Forelimb muscle (tissue), 1 donor: ENCODE measurements at places on chromosomes 6 and 20.

DNA sequence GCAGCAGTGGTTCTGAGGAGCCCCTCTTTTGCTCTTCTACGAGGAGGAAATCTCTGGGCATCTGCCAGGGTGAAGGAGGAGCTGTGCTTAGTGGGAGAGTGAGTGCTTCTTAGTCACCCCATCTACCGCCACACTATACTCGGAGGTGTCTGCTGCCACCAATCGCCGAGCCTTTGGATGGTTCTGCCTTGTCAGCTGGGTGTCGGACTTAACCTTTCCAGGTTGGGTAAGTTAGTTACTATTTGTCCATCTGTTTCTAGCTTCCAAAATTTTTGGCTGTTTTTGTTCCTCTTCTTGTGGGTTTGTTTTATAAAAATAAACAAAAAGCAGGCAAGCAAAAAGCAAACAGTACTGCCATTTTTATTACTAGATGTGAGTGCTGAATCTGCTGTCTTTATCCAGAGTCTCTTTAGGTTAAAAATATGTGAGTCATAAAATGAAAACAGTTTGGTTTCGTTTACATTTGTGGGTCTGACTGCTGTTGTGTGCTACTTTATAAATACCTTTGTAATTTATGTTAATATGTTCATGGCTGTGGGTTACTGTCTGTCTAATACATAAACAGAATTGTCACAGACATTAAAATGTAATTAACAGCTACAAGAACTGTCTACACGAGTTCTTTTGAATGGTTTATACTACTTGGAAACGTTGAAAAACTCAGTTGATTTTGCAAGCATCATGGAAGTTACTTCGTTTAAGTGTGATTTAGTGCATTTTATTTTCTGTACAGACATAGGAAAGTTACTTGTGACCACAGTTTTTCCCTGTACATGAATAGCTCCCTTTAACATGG lies 89.2 kb downstream of the ARID1B start:
- no peak for DNase-seq

DNA sequence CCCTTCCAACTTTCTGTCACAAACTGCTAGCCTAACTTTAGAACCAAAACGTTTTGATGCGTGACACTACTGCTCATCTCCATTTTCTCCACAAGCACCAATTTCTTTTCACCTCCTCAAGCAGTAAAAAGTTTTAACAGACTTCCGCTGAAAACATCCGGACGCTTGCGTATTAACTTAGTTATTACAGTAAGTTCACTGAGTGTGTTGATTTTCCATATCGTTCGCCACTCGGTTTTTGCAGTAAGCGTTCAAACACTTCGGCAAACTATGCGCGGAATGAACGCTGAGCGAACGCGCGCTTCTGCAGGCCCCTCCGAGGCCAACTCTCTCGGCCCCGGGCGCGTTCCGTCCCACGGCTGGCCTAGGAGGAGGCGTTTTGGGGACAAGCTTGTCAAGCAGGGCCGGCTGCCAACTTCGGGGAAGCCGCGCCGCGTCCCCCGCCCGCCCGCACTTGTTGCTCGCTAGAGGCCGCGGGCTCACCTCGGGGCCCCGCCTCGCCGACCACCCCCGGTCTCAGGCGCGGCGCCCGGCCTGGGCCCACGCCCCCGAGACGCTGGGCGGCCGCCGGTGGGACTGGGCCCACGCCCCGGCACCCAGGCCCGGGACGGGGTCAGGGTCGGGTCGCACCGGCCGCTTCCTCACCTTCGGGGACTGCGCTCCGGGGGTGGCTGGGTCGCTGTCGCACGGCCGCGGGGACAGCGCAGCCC lies 945 bp downstream of the PHF10 start:
- DNase-seq, result no peak

DNA sequence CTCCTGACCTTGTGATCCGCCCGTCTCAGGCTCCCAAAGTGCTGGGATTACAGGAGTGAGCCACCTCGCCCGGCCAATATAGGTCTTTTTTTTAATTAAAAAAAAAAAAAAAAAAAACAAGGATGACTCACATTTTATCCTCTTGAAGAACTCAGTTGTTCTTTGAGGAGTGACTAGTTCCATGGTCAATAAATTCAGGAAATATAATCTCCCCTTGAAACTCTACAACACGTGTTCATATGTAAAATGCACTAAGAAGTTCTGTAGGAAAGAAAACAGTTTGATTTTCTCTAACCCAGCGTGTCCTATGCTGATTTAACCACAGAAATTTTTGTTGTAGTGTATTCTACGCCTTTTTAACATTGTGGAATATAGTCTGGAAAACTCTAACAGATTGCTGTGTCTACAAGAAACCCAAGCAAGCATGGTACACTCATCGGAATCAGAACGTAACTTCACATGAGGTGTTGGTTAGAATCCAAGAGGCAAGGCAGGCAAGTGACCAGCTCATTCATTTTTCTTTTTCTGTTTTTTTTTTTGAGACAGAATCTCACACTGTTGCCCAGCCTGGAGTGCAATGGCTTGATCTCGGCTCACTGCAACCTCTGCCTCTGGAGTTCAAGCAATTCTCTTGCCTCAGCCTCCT lies 79.0 kb upstream of the ZNF217 start:
- no peak for DNase-seq

DNA sequence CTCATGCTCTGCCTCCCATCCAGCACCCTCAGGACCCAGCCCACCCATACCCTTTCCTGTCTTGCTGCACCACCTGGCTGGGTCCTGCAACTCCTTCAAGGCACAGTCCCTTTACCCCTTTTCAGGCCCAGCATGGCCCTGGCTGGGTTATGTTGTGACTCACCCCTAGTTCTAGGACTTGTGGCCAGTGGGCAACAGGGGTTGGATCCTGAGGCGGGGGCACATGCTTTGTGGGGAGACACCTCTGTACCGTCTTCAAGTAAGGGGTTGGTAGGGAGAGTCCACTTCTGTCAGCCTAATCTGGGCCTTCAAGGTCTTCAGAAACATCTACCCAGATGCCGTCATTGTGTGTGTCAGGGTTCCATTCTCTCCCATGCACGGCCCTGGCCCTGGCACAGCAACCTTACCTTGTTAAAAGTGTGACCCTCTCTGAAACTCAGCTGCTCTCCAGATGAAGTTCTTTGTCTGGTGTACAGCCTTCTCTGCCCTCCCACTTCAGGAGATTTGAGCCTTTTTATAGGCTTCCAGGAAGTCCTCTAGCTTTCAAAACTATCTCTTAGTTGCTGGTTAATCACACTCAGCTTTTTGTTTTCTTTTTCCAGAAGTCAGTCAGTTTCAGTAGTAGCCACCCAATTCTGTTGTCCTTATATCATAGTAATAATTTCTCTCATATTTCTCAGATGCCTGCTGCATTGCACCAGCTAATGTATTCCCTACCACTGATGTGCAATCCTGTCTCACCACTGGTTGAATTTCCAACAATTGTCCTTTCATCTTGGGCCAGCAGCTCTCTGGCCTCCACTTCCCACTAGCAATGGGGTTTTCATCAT lies 107.3 kb downstream of the NRN1 start:
- no peak for DNase-seq

DNA sequence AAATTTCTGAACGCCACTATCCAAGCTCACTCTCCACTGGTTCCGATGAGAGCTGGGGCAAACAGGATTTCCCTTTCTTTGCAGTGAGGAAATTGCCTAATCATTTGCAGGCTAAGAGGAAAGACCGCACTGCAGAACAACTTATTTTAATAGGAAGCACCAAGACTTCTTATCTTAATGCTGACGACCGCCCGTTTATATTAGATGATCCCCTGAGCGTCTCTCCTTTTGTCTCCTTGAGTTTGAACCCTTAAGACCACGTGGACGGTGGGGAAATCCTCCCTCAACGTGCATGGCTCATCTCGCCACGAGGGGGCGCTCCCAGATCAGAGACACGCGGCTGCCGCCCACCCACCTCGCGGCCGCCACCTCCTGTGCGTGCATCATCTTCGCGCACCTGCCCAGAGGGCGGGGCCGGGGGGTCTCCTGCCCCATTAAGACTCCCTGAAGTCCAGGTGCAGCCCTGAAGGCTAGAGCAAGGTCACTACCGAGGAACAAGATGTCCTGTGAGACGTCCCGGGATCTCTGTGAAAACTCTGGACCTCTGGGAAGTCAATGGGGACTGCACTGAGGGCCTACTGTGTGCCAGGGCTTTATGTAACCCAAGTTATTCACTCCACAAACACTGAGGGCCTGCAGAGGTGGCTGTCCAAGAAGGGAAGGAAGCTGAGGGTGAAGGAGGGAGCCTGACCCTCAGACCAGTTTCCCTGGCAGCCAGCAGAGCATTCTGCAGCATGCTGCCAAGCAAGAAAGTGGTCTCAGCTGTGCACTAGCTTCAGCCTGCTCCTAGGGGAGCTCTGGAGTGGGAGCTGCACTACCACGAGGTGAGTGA lies 28.1 kb downstream of the PDYN start:
- DNase-seq, result no peak

DNA sequence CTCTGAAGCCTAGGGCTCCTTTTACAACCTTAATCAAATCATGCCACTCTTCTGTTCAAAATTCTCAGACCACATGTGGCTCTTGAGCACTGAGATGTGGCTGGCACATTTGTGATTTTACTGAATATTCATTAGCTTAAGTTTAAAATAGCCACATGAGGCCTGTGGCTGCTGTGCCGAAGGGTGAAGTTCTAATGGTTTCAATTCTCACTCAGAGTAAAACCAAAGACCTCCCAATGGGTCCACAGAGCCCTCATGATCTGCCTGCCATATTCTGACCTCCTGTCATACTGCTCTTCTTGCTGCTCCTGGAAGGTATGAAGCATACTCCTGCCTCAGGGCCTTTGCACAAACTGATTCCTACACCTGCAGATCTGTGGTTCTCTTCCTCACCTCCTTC lies 7.8 kb upstream of the CST3 start:
- no peak for DNase-seq

DNA sequence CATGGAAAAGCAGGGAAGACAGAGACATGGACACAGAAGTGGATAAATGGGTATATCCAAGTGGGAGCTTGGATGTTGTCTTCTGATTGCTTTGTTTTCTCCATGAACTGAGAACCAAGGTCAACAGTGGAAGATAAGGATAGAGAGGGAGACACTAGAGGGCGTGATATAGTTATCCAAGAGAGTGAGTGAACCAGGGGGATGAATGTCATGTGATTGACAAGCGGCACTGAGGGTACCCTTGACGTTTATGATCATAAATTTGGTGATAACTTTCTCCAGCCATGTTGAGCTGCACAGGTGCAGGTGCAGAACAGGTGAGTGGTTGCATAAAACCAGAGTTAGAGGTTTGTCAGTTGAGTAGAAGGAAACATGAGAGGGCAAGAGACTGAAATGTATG lies 20.7 kb downstream of the EBF4 start:
- DNase-seq, result no peak

DNA sequence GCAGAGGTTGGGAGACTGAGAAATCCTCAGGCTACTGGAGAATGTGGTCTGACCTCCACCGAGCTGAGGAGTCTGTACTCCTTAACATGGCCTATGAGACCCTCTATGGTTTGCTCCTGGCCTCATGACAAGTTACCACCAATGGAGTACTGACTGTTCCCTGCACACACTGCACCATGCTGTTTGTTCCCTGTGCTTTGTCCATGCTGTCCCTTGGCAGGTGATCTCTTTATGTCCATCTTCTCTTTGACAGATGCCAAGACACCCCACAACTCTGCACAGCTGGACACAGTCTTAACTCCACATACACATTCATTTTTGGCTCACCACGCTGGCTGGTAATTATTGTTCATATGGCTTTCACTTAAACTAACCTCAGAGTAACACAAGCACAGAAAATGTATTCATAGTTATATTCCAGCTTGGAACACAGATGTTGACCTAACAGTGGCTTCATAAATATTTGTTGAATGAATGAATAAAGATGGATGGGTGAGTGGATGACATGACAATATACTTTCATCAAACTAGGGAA lies 258.0 kb downstream of the ATXN1 start:
- no peak for DNase-seq

- DNase-seq, result no peak
Measured at GRCh38 chr6:111429571-111429970, 53.4 kb downstream of the REV3L start.

DNA sequence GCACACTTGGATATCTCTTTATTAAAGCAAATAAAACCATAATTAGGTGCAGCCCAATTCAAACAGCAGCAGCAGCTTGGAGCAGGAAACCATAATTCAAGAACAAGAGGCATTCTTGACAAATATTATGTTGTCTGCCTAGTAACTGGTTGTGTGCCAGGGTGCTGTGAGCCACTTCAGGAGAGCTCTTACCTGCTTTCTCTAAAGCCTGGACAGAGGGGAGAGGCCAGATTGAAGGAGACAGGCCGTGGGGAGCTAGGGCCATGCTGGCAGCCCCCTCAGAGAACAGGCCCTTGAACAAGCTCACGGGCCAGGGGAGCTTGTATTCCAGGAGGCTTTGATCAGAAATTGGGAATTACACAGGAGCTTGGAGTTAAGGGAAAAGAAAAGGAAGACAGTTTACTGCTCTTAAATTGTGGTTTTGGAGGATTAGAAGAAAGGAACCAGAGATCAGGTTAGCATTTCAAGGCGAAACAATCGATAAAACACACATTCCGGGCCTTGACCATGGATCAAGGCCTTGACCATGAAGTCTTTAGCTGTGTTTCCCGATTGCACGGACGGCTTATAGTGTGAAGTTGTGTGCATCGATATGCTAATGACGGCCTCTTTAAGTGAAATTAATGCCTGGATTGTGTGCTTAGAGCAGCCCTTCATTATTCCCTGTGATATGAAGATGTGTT lies 69.8 kb upstream of the NKX2-2 start:
- no peak for DNase-seq

DNA sequence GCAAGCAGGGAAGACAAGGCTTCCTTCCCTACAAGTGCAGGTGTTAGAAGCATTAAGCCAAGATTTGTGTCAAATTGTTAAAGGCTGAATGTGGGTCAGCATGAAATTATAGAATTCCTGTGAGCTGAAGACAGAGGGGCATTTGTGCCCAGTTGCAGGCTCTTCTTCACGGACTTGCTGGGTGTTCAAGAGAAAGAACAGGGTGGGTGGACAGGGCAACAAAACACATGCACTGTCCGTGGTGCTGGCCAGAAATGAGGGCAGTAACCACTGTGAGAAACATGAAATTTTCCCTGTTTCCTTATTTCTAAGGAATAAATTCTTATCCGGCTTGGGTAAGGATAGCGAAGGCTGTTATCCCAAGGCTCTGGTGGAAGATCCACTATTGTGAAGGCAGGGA lies 579.5 kb upstream of the HTR1E start:
- DNase-seq, result no peak

DNA sequence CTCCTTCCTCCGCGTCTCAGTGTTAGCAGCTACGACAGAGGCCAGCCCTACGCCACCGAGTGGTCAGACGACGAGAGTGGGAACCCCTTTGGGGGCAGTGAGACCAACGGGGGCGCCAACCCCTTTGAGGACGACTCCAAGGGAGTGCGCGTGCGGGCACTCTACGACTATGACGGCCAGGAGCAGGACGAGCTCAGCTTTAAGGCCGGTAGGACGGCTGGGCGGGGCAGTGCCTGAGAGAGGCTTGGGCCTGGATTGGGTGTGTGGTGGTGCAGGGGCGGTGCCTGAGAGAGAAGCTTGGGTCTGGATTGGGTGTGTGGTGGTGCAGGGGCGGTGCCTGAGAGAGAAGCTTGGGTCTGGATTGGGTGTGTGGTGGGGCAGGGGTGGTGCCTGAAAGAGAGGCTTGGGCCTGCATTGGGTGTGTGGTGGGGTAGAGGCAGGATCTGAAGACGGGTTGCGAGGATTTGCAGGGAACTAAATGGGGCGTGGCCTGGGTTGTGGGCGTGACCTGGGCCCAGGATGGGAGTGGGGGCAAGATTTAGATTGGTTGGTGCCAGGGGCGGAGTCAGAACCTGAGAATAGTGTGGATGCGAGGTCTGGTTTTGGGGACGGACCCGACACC lies 24.4 kb downstream of the SPDEF start:
- peak; percentile 70 for DNase-seq
